Renal cortical epithelial cell (primary cell): ENCODE measurements at places on chromosomes 2 and 18.
A peak's percentile ranks its signal among the peaks of the same experiment; 100 is the strongest.

DNA sequence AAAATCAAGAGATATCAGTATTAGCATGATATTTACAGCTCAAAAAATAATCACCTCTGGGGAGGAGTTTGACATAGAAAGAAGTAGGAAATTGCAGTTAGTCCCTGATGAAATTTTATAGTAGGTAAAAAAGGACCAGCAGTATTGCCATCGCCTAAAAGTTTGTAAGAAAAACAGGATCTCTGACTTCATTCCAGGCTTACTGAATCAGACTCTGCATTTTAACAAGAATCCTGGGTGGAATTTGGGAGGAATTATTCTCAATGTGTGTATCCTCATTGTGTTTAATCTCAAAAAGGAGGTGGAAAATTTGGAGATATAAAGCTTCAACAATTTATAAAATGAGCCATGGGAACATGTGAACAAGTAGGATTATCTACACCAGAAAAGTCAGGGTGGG, 31.2 kb upstream of the STAT1 start:
- no peak for DNase-seq

DNA sequence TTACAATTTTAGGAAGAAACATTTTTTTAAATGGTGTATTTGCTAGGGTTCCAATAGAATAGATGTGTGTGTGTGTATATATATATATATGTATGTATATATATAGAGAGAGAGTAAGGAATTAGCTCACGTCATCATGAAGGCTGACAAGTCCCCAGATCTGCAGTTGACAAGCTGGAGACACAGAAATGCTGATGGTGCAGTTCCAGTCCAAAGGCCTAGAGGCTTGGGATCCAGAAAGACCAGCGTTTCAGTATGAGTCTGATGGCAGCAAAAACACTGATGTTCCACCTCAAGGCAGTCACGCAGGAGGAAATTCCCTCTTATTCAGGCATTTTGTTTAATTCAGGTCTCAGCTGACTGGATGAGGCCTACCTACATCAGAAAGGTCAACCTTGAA, 386.8 kb downstream of the PTH2R start:
- no peak for DNase-seq

DNA sequence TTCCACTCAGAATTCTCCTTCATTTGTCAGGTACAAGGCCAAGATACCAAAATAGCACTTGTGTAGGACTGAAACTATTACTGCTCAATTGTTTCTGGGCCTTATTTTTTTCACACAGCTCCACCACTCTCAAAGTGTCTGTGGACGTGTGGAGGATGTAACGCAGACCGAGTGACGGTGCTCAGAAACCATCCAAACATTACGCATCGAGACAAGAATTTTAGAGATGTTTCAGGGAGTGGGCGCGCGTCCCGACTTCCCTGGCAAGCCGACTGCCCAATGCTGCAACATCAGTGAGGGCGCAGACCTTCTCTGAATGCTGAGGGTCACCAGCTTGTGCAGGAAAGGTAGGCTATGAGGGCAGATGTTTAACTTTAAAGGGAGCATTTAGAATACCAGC, 108.4 kb downstream of the GATA6 start:
- no peak for DNase-seq

DNA sequence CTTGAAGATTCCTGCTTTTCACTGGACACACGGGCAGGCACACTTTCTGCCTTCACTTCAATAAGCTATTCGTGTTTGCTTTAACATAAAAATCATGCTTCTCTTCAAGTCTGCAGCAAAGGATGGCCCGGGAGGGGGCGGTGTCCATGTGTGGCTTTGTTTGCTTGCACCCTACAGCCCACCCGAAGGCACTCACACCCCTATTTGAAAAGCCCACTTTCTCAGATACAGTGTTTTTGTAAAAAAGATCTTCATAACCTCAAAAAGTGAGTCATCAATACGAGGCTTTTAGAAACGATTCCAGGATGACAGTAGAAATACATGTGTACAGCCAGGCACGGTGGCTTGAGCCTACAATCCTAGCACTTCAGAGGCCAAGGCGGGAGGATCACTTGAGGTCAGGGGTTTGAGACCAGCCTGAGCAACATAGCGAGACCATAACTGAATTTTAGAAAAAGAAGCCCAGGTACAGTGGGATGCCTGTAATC, 36.5 kb upstream of the HPCAL1 start:
- no peak for DNase-seq

DNA sequence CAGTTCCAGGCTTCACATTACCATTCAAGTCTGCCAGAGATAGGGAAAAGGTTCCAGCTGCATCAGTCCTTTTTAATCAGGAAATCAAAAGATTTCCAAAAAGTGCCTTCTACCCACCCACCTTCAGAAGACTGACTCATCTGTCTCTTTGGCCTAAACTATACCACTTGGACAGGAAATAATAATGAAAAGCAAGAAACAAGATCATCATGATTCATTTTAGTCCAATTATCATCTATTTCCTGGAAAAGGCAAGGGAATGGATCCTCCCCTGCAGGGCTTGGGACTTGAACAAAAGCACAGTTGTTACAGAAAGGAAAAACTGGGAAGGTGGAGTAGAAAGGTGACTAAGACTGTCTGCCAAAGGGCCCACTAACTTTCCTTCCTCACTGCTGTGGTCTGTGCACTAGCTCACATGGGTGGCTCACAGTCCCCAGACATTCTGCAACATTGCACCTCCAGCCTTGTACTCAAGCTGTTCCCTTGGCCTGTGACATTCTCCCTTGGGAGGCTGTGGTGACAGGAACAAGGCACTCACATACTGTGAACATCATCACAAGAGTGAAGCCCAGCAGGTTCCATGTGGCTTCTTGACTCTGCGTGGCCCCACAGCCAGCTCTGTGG, 75.3 kb downstream of the VSNL1 start:
- peak; percentile 24 for DNase-seq

- DNase-seq = no peak
These were observed 209.0 kb downstream of the FAM210A start for GRCh38 chr18:13517369-13517768.

DNA sequence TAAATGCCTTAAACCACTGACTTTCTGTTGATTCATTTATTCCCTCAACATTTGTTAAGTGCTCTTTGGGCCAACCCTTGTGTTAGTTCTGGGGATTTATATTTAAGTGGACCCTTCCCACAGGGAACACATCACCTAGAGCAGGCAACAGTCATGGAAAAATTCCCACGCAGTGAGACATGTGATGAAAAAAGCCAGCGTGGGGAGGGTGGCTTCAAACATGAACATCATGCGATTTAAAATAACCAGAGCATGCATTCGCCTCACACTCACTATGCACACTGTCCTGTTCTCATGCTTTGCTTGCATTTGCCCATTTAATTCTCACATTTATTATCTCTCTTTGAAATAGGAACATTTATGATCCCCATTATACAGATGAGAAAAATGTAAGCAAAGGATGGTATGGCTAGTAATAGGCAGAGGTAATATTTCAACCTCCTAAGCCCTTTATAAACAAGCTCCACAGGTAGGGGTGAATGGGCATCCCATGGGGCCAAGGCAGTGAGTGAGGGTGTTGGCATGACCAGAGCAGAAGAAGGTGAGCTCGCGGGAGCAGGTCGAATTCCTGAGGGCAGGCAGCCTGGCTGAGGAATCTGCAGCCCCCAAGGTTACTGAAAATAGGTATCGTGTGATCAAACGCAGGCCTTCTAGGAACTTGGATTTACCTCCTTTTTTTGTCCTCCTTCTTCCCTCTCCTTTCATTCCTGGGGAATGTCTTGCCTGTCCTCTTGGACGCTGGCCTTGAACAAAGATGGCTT, 297.8 kb downstream of the MYCN start:
- DNase-seq = no peak

DNA sequence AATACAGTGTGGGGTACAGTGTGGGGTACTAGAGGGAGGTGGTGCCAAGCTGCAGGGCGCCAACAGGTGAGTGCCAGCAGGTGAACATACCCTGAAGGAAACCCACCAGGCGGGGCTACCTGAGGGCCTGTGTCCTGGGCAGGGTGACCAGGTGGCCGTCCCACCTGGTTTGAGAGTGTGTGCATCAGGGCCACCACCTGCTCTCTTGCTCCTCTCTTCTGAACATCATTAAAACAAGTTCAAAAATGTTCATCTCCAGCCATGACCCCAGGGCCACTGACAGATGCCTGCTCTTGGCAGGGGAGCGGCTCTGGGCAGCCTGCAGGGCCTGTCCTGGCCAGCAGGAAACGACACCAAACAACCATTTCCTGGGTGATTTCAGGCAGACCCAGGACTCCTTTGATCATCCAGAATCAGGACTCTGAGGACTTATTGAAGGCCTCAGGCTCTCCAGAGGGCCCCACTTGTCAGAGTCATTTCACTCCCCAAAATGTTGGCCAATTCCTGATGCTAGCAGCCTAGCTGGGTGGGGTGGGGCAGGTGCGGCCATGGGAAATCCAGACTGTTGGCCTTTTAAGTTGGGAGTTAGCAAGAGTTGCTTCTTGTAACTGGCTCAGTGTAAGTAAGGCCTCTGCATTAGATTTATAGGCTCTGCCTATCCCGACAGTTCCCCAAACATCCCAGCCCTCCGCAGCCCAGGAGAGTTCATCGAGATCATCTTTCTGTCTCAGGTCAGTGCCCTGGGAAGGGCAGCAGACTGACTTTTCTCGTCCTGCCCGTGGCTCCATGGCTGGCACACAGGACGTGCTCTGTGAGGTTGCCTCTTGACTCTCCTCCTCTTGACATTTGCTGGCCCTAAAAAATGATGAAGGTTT, 111.5 kb upstream of the ZNF236 start:
- no peak for DNase-seq
